ENCODE measurements at places on chromosomes 12 and 14. TPM values are rescaled to one million over a fixed set of nuclear protein-coding genes. Genes with fewer than 3 reads are reported as not detected.

TNFRSF1A gene
- total RNA-seq, result 125 TPM

SLC25A47 gene
- total RNA-seq, result not detected

KRT5 gene
- 0.32 TPM for total RNA-seq

P2RX2 gene
- total RNA-seq, result not detected

SLC7A8 gene
- 0.97 TPM for total RNA-seq

PLBD1 gene
- 10.0 TPM for total RNA-seq

PAH gene
- total RNA-seq, result not detected

KRT6B gene
- total RNA-seq, result not detected

TMEM119 gene
- total RNA-seq, result 186 TPM

RPGRIP1 gene
- not detected for total RNA-seq

DAD1 gene
- 318 TPM for total RNA-seq

KRT77 gene
- total RNA-seq, result not detected

LLPH gene
- total RNA-seq, result 5.6 TPM

GRCh38 chr14:77372304-77372841 lies 4.5 kb downstream of the TMED8 start:
- DNase-seq, result peak; percentile 84

DNA sequence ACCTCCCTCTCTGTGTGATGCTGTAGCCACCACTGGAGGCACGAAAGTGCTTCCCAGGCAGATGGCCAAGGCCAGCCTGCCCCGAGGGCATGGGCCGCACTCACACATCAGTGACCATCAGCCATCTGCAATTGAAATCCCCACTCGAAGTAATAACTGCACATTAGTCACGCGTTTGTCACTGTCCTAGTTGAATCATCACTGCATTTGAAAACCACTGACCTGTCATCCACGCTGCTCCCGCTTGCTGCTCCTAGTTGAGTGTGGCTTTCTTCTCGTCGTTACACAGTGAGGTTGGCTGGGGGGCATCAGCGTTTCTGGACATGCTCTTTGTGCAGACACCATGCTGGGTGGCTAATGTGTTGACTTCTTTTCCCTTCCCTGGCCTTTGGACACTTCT lies 176.1 kb downstream of the ADGRD1 start:
- no peak for DNase-seq

GRCh38 chr12:115088328-115088994 lies 404.5 kb upstream of the TBX3 start:
- DNase-seq, result no peak

GRCh38 chr14:88695870-88696269 lies 96.9 kb downstream of the EML5 start:
- no peak for DNase-seq

DNA sequence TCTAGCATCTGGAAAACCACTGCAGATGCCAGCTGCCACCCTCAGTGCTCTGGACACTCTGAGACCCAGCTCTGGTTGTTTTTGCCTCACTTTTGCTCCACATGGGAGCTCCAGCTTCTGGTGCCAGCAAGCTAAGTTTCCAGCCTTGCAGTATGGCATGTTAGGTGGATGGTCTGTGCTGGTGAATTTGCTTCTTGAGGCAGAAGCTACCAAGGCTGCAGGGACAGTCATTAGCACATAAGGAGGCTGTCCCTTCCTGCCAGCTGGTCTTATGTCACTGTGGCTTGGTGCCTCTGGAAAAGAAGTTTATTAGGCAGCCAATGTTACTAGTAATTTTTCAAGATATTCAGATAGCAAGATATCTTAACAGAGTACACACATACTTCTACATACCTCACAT lies 64.2 kb upstream of the CSRP2 start:
- DNase-seq, result no peak

DNA sequence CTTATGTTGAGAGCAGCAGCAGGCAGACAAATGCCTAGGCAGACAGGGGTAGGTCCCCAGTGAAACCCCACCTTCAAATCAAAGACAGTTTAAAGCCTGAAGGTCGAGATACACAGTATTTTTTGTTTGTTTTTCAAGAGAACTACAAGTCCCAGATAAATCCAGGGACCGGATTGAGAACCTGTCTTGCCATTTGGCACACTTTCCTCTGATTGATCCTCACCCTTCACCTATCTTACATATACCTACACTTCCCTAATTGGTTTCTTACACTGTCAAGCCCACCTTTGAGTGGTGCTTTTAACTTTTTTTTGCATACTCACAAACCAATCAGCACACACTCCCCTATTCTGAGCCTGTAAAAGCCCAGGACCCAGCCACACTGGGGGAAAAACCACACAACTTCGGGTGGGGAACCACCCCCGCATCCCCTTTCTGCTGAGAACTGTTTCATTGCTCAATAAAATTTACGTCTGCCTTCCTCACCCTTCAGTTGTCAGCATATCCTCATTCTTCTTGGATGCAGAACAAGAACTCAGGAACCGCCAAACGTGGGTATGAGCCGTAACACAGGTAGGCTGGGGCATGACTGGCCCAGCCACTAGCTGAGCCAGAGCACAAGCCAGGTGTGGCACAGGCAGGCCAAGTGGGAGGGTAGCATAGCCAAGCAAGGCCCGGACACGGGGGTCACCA lies 11.1 kb downstream of the DICER1 start:
- no peak for DNase-seq

DNA sequence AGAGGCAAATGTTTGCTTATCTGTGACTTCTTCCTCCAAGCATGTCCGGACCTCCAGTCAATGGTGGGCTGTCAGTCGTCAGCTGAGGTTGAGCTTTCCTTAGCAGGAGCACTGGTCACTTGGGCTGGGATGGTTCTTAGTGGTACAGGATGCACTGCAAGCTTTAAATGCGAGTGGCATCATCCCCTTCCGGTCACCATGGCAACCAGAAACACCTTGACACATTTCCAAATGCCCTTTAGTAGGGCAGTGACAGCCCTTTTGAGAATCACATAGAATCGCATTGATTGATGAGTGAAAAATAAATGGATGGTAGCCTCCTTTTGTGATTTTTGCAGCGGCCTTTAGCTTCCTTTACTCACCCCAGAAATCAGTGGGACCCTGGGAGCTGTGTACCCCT lies 24.1 kb downstream of the NTF3 start:
- no peak for DNase-seq

- peak; percentile 78 for DNase-seq
Observed at GRCh38 chr12:6961278-6961694, 9.2 kb downstream of the PHB2 start.

DNA sequence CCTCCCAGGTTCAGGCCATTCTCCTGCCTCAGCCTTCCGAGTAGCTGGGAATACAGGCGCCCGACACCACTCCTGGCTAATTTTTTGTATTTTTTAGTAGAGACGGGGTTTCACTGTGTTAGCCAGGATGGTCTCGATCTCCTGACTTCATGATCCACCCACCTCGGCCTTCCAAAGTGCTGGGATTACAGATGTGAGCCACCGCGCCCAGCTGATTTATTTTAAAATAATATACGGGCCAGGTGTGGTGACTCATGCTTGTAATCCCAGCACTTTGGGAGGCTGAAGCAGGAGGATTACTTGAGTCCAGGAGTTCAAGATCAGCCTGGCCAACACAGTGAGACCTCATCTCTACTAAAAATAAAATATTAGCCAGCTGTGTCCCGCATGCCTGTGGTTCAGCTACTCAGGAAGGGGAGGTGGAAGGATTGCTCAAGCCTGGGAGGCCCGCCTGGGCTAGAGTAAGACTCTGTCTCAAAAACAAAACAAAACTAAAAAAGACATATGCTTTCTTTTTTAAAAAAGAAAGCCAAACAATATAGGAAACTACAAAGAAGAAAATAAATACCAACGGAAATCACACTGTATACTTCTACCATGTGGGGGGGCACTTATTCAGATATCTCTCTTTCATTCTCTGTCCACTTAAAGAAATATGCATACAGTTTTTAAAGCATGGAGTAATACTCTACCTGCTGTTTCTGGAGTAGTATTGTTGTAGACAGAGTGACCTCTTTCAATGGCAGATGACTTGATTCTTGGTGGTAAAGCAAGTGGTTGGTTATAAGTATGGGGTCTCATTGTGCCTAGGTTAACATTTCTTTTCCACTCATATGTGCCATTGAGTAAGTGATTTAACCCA lies 930 bp upstream of the MIA2 start:
- peak; percentile 89 for DNase-seq

DNA sequence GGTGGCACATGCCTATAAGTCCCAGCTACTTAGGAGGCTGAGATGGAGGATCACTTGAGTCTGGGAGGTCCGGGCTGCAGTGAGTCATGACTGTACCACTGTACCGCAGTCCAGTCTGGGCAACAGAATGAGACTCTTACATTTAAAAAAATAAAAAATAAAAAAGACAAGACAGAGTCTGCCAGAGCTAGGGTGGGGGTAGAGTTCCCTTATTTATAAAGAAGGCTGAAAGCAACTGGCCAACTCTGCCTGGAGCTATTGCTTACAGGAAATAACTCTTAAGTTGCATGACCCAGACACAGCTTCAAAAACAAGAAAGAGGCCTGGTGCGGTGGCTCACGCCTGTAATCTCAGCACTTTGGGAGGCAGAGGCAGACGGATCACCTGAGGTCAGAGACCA lies 31.5 kb downstream of the NUMB start:
- peak; percentile 63 for DNase-seq

GRCh38 chr14:22764382-22764781 lies 2.1 kb upstream of the OXA1L start:
- no peak for DNase-seq

DNA sequence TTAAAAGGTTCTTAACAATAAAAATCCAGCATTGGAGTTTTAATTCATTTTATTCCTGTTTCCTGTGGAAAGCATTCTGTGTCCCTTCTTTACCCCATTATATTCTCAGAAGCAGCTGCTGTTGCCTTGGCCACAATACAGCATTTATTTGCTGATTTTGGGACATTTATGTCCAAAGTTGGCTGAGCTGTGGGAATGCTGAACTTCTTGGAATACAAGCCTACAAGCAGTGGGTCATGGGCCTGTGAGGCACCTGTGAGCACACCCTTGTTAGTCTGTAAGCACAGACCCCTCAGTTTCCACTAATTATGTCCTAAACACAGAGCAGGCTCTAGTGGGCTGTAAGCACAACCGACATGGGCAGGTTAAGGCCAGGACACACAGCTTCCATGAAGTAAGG lies 122.2 kb upstream of the IGF1 start:
- DNase-seq, result no peak

GRCh38 chr12:113854385-113855142 lies 111.6 kb downstream of the RBM19 start:
- no peak for DNase-seq

DNA sequence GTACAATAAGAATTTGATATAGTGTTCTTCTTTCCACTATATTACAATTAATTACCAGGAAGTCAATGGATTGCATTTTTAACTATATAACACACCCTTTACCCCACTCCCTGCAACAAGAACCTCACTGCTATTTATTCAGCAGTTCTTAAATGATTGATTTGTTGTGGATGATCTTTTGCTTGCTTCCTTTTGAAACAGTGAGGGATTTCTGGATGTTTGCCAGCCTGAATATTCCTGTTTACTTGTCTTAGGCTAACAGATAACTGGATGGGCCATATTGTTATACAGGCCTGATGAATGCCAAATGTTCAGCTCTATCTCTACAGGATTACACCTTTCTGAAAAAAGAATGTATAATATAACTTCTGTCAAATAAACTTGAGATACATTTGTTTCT lies 497.6 kb downstream of the APAF1 start:
- DNase-seq, result no peak

- peak; percentile 98 for DNase-seq
Observed at GRCh38 chr12:32533971-32534590, 134.7 kb downstream of the FGD4 start.

GRCh38 chr12:16048511-16048910 lies 137.4 kb downstream of the DERA start:
- DNase-seq, result no peak

DNA sequence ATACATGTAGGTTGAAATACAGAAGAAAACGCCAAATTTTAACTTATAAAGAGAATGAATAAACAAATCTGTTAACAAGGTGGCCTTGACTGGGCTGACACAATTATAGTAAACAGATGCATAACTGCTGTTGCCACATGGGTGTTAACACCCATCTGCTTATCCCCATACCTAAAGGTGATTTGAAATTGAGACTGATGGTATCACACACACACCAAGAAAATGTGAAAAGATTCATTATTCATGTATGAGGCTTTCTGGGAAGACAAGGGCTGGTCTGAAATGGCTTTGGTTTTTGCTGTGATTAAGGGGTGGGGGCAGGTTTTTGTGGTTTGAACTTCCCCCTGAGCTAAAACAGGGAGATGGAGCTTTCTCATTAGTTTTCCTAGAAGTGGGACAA lies 156.6 kb downstream of the SYT10 start:
- DNase-seq, result no peak

DNA sequence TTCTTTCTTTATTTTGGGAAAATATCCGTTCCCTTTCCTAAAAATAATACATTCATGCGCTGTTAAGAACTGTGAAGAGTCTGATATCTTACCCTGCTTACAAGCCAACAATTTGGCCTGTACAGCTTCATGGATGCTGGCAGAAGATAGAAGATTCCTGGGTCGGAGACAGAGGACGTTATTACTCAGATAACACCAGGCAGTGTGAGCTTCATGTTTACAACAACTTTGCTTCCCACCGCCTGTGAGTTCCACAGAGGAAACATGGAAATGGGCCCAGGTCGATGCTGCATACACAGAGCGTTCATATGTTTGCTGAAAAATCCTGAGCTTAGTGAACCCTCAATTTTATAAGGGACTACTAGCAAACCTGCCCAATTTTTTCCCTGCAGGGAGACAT lies 705.6 kb upstream of the SEL1L start:
- no peak for DNase-seq

DNA sequence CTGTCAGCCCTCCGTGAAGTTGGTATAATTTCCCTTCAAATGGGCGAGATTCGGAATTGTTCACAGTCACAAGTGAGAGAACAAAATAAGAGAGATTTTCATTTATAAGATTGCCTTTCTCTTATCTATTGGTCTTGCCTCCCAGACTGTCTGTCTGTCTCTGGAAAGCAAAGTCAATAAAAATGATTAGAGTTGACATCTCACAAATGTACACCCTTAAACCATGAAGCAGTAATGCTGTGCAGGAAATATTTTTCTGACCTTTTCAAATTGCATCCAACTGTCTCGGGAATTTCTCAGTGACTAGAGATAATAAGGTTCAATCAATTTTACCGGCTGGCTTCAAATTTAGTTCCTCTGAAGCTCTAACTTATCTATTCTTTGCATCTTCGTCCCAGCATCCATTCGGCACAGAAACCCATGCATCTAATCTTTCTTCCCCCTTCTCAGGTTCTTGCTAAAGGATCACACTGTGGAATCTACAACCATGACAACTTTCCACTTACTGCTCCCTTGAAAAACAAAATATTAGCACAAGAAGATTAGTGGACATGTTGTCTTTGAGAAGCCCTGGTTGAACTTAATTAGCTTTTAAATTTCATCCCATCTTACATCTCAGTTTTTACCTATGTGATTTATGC lies 93.1 kb downstream of the RMST start:
- DNase-seq, result no peak

GRCh38 chr12:22262309-22262708 lies 72.2 kb downstream of the ST8SIA1 start:
- peak; percentile 19 for DNase-seq

- no peak for DNase-seq
Observed at GRCh38 chr12:30548203-30548602, 147.5 kb downstream of the IPO8 start.

GRCh38 chr12:9634177-9634803 lies 26.6 kb upstream of the KLRB1 start:
- peak; percentile 65 for DNase-seq
